ENCODE measurements at places on chromosomes 13 and 19. TPM values are rescaled to one million over a fixed set of nuclear protein-coding genes. Genes with fewer than 3 reads are reported as not detected.

The AMER2 gene
- total RNA-seq = not detected

The GPR18 gene
- total RNA-seq = 0.46 TPM

The CEACAM20 gene
- 0.32 TPM for total RNA-seq

The KLK4 gene
- 1.1 TPM for total RNA-seq

The SPIB gene
- total RNA-seq = 83.1 TPM

The SIGLEC10 gene
- total RNA-seq = 10.8 TPM

The ZNF433 gene
- total RNA-seq = 1.8 TPM

The CEACAM16 gene
- 0.17 TPM for total RNA-seq

The IRF2BP1 gene
- 19.0 TPM for total RNA-seq

The ARHGAP45 gene
- 64.3 TPM for total RNA-seq

The ATP1A3 gene
- total RNA-seq = not detected

The SBSN gene
- total RNA-seq = not detected

The TNFRSF19 gene
- total RNA-seq = 0.32 TPM

The VAV1 gene
- 10.7 TPM for total RNA-seq

The TEKTIP1 gene
- 6.0 TPM for total RNA-seq

The PLPP2 gene
- total RNA-seq = 75.4 TPM

The KLK12 gene
- total RNA-seq = not detected

The ZNF345 gene
- 5.8 TPM for total RNA-seq

The FAM83E gene
- 97.8 TPM for total RNA-seq

The SIGLEC6 gene
- 0.75 TPM for total RNA-seq

The RHPN2 gene
- total RNA-seq = 37.3 TPM

The PSG7 gene
- total RNA-seq = not detected

The FOSB gene
- total RNA-seq = 1.6 TPM

The ZNF17 gene
- 11.0 TPM for total RNA-seq

The LILRB1 gene
- 2.6 TPM for total RNA-seq

The OR10H2 gene
- not detected for total RNA-seq

The PSG1 gene
- not detected for total RNA-seq

The KLK14 gene
- total RNA-seq = not detected

The KIR2DL1 gene
- not detected for total RNA-seq

The CCDC169 gene
- 0.26 TPM for total RNA-seq

The TEX29 gene
- total RNA-seq = not detected

The MYH14 gene
- total RNA-seq = 606 TPM

The VSIG10L gene
- 3.8 TPM for total RNA-seq

The ZNF878 gene
- total RNA-seq = 0.26 TPM

The NOVA2 gene
- total RNA-seq = 0.55 TPM

The RASAL3 gene
- 5.2 TPM for total RNA-seq

The MISP3 gene
- total RNA-seq = 32.9 TPM

The NPHS1 gene
- not detected for total RNA-seq

The RFPL4A gene
- not detected for total RNA-seq

The FGF14 gene
- total RNA-seq = 2.5 TPM

Measured in mucosa of descending colon (tissue), 3 donors.